Nucleus accumbens (tissue), 56 donors: ENCODE measurements at places on chromosomes 2 and 18.
A peak's percentile ranks its signal among the peaks of the same experiment; 100 is the strongest.

- peak; percentile 26 for DNase-seq
Observed at GRCh38 chr18:63949068-63949737, at the start of gene HMSD. Gene HMSD, plus strand, starts transcription at chr18:63949301. Its CDS starts 4,155 bp downstream, at chr18:63953456.

GRCh38 chr2:106839849-106840595 is 45.9 kb downstream of the ST6GAL2 start:
- DNase-seq, result no peak

DNA sequence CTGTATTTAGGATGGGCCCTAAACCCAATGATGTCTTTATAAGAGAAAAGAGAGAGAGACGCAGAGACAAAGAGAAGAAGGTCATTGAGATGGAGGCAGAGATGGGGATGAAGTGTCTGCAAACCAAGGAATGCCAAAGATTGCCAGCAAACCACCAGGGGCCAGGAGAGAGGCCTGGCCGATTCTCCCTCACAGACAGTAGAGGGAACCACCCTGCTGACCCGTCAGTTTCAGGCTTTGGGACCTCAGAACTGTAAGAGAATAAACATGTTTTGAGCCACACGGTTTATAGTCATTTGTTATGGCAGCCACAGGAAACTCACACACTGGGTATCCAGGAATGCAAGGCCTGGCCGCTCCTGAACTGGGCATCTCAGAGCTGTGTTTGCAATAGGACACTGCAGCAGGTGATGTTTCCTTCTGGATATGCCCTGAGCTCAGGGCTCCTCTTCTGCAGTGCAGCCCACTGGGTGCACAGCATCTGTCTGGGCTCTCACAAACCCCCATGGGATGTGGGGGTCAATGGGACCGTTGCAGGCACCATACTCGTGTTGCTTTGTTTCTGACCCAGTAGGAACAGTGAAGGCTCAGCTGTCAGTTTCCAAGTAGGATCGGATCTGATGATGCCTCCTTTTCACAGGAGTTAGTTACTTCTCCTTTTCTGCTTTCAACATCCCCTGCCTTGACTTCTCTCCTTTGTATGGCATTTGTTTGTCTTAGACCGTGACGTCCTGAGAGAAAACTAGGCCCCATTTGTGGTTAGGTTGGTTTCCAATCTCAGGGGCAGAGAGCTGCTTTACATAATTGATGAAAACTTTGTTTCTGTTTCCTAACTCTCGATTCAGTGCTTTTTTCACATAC is 20.8 kb downstream of the PTPN18 start:
- DNase-seq, result no peak

GRCh38 chr2:127421871-127422558 is 3.8 kb downstream of the PROC start:
- DNase-seq, result no peak

DNA sequence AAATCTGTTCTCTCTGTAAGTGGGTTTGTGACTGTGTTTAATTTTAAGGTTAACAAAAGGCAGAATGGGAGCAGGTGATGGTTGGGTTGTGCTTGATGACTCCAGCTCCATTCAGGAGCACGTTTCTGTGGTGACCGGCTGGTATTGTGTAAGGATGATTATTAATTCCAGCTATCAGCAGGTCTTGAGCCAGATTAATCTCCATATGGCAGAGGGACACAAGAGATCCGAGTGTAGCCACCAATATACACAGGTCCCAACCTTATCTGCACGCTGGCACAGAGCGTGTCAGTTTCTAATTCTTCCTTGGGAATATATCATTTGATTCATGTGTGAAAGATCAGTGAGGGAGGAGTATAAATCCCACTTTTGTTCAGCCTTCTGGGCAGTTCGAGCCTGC is 199.0 kb upstream of the DCC start:
- no peak for DNase-seq

DNA sequence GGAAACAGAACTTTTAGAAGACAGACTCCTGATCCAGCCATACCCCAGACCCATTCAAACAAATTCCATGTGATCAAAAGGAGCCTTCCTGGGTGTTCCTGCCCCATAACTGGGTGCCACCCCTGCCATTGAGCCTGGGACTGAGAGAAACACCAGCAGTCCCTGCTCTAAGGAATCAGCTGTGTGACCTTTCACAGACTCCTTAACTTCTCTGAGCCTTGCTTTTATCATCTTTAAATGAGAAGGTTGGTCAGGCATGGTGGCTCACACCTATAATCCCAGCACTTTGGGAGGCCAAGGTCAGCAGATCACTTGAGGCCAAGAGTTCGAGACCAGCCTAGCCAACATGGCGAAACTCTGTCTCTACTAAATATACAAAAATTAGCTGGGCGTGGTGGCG is 20.6 kb downstream of the CIDEA start:
- no peak for DNase-seq

DNA sequence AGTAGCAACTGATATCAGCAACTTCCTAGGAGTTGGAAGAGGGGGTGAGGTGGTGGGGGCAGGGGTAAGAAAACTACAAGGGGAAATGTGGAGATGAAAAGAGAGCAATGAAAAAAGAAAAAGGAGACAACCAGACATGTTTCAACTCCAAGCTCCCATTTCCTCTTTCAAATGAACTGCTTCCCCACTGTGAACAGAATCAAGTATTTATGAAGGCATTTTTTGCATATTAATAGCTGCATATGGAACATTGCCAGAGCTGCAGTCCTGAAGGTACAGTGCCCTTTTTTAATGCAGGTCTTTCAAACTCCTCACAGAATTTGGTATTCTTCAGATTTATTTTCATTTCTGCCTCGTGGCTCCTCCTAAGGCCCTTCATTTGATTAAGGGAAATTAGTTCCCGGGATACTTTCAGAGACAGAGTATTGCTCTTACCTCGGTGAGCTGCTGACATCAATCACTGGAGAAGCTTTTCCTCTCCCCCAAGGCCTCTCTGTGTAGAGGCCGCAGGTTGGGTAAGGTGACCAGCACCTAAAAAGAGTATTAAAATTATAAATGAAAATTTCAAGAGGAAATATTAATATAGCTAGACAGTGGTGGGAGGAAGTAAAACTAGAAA is 68.4 kb downstream of the KIAA2012 start:
- DNase-seq, result no peak
